Large intestine (tissue), 12 donors: ENCODE measurements at places on chromosomes 13 and 19. TPM values are rescaled to one million over a fixed set of nuclear protein-coding genes. Genes with fewer than 3 reads are reported as not detected.

NOP53 gene
- polyA plus RNA-seq, result 545 TPM

DNA sequence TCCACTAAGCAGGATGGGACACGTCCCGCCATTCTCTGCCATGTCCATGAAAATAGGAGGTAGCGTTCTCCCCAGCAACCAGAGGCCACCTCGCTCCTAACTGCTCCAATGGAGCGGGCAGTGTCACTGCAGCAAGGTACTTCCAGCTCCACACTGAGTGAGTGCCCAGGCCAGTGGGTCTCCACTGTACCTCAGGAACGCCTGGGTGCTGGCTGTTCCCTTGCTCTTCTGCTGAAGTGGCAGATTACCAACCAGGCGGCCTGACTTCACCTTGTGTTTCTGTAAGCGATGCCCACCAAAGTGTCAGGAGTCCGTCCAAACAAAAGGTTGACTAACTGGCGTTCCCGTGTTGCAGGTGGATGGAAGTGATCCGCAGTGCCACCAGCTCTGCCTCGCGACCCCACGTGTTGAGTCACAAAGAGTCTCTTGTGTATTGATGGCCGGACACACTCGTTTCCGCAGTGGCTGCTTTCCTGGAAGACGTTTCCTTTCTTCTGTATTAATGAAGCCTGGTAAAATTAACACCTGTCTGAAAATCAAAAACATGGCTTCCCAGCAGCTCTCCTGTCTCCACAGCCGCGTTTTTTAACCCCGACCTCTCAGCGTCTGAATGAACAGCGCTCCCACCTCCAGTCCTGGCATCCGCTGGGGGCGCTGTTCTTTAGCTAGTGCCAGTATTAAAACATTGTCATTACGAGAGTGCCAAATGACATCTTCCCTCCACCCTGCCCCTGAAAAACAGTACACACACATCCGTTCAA, 128.8 kb downstream of the STK24 start:
- no peaks in the 10 kb centered on the region for H3K27me3 ChIP-seq
- no peak overlapping the region for H3K4me3 ChIP-seq
- no peak for DNase-seq
- H3K4me1 ChIP-seq, result peaks cover 3% of the 10 kb centered on the region

GRCh38 chr13:20326276-20326675, 94.2 kb upstream of the GJB6 start:
- no peak for DNase-seq
- H3K27me3 ChIP-seq, result peaks cover under 1% of the 10 kb centered on the region
- H3K27ac ChIP-seq, result no peak overlapping the region
- H3K4me3 ChIP-seq, result no peak overlapping the region
- no peaks in the 10 kb centered on the region for H3K36me3 ChIP-seq
- H3K4me1 ChIP-seq, result no peaks in the 10 kb centered on the region

SWSAP1 gene
- 2.8 TPM for polyA plus RNA-seq

- peak overlapping the region; percentile 80 for H3K4me3 ChIP-seq
- H3K27ac ChIP-seq, result peak overlapping the region; percentile 96
- no peaks in the 10 kb centered on the region for H3K36me3 ChIP-seq
- no peaks in the 10 kb centered on the region for H3K27me3 ChIP-seq
- H3K4me1 ChIP-seq, result peaks cover 18% of the 10 kb centered on the region
- DNase-seq, result peak; percentile 26
Measured at GRCh38 chr13:99501848-99502301, 603 bp downstream of the TM9SF2 start.
